ENCODE measurements at places on chromosomes 6 and 20. TPM values are rescaled to one million over a fixed set of nuclear protein-coding genes. Genes with fewer than 3 reads are reported as not detected.

Gene MAP3K5
- 10.4 TPM for total RNA-seq

Gene TOX2
- 30.1 TPM for total RNA-seq

Gene FANCE
- total RNA-seq, result 9.6 TPM

Gene LRFN2
- total RNA-seq, result not detected

Gene OR2H2
- total RNA-seq, result not detected

Gene SLC4A11
- 46.1 TPM for total RNA-seq

Gene FAM209A
- total RNA-seq, result not detected

Gene MLN
- not detected for total RNA-seq

Gene GRIK2
- 0.61 TPM for total RNA-seq

Gene FRMD1
- total RNA-seq, result not detected

Gene C20orf204
- total RNA-seq, result 3.8 TPM

Gene WFDC12
- total RNA-seq, result not detected

Gene SLC35B3
- 16.7 TPM for total RNA-seq

Gene BPIFA1
- not detected for total RNA-seq

Gene RNF146
- 26.0 TPM for total RNA-seq

DNA sequence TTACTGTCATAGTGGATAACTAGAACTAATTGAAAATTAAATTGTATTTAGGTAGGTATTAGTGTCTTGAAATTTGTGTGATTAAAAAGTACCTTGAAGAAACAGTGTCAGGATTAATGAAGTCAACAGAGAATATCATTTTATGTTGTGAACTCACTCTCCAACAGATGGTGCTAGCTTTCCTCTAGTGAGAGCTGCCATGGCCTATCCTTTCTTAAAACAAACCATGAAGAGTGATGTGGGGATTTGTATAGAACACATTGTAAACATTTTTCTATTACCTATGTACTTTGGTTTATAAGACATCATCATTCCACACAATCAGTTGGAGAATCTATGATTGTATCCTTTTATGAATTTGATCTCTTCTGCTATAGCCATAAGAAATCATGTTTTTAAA lies 4.8 kb upstream of the SRSF12 start:
- DNase-seq, result no peak

GRCh38 chr20:13659288-13659687 lies 20.6 kb upstream of the TASP1 start:
- no peak for DNase-seq

DNA sequence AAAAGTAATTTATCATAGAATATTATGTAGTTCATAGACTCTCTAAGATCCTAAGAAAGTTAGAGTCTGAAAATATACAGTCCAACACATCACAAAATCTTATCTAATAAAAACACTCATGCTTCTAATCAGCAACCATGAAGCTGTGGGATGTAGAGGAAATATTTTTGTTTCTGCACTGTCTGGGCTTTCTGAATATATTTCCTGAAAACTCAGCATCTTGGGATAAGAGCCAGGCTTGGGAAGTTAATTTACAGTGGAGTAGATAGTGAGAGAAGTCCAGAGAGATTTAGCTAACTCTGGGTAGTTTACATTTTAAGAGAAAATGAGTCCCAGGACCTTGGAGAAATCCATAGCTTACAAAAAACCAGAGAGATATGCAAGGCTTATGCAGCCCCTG lies 150.4 kb upstream of the BMP5 start:
- no peak for DNase-seq

DNA sequence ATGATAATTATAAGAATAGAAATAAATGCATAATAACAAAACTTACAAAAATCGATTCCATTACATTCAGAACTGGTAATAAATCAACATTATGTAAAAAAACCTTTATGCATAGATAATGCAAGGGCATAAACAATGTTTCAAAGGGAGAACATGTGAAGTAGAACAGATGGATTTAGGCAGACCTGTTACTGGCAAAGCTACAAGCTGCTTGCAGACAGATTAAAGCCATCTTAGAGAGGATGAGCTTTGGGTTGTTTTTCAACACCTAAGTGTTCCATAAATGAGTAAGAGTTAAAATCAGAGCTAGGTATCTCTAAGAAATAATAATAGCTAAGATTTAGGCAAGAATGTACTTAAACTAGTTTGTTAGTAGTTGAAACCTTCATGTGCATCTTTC lies 37.2 kb downstream of the SNAP25 start:
- DNase-seq, result no peak

DNA sequence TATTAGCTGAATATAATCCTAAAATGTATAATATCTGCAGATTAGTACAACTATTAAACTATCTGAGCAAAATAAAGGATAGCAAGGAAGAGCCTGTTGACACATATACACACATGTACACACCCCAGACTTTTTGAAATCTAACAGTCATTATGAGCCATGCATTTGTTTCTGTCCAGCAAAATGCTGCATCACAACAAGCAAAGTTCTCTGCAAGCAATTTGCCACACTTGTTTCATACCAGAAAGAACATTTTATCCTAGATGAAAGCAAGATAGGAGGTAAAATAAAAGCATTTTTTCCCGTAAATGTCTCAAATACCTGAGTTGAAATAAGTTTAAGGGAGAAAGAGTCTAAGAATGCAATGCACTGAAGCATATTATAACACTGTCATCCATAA lies 145.2 kb downstream of the COL21A1 start:
- no peak for DNase-seq

- no peak for DNase-seq
Measured at GRCh38 chr6:19157486-19157885, 679.7 kb upstream of the ID4 start.

DNA sequence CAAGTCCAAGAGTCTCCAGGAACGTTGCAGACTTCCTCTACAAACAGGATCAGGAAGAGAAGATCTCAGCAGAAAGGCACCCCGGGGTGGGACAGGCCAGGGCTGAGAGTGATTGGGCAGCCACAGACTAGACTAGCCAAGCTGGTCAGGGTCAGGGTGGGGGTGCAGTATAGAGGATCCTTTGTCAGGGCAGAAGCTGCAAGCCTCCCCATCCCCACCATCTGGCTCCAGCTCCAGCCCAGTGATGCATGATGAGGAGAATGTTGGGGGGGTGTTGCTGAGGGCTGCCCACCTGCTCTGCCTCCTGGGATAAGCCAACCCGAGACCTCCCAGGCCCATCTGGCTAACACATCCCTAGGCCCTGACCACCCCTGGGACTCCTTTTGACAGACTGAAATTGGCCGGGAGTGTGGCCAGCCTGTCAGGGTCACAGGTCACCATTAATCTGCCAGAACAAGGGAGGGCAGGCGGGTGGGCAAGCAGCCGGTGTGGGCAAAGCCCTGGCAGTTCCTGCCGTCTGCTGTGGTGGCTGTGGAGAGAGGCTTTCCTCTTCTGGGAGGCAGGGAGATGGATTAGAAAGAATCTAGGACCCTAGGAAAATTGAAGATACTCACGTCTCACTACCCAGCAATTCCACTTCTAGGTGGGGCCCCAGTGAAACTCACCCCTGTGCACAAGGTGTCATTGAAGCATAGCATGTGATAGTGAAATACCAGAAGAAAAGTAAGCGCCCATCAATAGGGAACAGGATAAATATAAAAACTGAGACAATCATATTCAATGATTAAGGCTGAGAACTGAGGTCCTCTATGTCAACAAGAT lies 22.1 kb upstream of the SNTA1 start:
- DNase-seq, result no peak

- no peak for DNase-seq
Measured at GRCh38 chr6:108777536-108777935, 70.7 kb upstream of the ARMC2 start.

DNA sequence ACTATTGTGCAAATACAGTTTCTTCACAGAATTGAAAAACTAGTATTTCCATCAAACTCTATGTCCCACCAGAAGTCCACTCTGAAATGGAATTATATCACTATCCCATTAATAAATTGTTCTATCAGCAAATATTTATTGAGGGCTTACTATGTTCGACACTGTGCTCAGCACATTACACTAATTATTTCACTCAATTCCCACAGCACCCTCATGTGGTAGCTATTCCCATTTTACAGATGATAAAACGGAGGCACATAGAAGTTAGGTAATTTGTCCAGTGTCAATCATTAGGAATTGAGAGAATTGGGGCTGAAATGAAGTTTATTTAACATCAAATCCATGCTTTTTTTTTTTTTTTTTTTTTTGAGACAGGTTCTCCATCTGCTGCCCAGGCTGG lies 52.5 kb downstream of the MKKS start:
- no peak for DNase-seq

DNA sequence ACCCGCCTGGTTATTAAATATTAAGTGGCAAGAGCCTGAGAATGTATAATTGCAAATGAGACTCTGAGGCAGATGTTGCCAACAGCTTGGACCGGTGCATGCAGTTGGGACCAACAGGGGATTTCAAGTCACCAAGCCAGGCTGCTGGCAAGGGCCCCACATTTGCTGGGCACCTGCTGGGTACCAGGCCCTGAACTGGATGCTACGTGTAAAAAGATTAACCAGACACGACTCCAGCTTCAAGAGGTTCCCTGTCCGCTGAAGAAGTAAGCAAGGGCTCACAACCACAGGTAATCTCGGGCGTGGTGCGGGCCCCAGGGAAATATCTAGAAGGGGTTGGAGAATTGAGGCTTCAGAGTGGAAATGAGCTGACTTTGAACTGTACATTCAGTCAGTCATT lies 13.2 kb upstream of the SIRPA start:
- DNase-seq, result no peak

GRCh38 chr20:38202982-38203293 lies 37.9 kb upstream of the TGM2 start:
- no peak for DNase-seq

GRCh38 chr6:104521176-104521575 lies 338.5 kb downstream of the HACE1 start:
- no peak for DNase-seq

- DNase-seq, result no peak
Measured at GRCh38 chr20:42795111-42795695, 394.5 kb downstream of the PTPRT start.

- no peak for DNase-seq
Measured at GRCh38 chr6:159682295-159682694, 10.7 kb downstream of the SOD2 start.

DNA sequence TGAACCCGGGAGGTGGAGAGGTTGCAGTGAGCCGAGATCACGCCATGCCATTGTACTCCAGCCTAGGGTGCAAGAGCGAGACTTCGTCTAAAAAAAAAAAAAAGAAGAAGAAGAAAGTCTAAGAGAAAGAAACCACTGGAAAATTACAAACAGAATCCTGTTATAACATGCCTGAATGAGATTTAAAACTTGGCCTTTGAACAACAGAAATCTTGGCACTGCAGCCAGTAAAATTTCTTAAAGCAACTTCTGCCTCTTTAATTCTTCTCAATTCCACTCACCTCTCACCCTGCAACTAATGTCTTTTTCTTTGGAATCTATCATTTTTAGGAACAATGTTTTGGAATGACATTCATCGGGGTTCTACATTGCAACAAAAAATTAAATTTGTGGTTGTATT lies 26.3 kb downstream of the PM20D2 start:
- no peak for DNase-seq

- DNase-seq, result no peak
Measured at GRCh38 chr6:4382362-4382853, 247.0 kb upstream of the ECI2 start.

DNA sequence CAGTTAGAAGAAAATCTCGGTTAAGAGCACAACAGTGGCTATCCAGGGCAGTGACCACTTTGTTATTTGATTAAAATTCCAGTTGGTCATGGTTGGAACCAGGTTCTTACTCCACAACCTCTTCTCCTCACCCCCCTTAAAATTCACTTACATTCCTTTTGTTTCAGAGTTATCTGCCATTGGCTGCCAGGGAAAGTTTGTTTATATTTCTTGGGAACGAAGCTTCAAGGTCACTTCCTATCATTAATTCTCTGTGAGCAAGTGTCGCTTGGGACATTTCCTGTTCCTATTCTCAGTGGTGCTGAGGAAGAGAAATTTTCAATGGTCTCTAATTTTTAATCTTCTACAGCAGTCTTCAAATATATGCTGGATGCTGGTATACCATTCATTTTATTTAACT lies 121.1 kb upstream of the COL21A1 start:
- no peak for DNase-seq

DNA sequence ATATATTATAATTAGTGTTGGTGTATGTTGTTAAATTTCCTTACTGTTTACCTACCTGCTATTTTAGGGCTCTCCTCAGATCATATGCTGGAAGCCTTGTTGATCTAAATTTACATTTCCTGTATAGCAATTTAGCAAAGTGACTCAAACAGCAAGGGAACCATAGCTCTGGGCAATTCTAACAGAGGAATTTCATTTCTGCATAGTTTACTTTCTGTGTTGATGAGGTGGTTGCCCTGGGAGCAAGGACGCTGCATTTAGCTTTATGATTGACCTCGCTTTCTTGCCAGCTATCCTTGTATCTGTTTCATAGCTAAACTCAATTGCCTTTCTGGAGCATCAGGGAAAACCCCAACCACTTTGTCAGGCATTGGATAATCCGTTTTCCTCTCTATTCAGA lies 810.8 kb downstream of the GRIK2 start:
- no peak for DNase-seq

DNA sequence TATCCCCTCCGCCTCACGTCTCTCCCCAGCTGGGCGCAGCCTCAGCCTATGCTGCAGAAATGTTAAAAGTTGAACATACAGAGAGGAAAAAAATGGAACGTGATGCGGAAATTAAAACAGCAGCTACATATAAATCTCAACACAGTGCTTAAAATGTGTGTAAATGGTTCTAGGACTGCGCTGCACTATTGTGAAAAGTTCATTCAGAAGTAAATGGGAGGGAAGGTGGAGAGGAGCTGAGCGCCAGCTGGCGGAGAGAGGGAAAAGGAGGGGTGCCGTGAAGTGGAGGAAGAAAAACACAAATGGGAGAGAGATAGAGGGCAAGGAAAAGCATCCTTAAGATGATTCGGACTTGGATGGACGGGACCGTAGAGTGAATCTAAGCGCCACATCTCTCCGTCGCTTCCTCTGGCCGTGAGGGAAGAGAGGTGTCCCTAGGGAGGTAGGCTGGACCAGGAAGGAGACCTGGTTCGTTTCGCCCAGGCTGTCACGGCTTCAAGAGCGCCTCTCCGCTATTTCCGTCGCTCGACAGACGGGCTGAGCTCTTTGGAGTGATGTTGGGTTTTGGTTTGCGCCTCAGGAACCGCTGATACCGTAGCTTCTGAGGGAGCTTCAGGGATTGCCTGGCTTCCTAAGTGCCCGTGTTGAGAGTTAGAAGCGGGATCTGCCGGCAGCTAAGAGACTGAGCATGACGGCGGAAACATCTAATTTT lies 113.7 kb downstream of the TRIM27 start:
- DNase-seq, result no peak

DNA sequence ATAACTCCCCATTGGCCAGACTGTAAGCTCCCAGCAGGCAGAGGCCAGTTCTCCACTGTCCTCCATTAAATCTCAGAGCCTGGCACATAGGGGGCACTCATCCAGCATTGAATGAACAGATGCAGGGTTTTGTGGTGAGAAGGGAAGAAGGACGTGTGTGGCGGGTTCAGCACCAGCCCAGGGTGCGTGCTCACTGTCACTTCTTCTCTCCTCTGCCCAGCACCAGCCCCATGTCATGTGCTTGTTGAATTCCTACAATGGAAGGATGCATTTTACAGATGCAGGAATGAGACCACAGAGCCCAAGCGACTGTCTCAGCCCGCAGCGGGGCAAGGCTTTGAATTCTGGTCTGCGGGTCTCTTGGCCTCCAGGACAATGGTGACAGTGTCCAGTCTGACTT lies 149.9 kb downstream of the CEBPB start:
- no peak for DNase-seq

GRCh38 chr6:143822584-143823024 lies 20.5 kb upstream of the LTV1 start:
- no peak for DNase-seq
